ENCODE measurements at places on chromosomes 2 and 18.

- DNase-seq: peak; percentile 59
Measured at GRCh38 chr2:180728928-180729559, 251.4 kb upstream of the UBE2E3 start.

DNA sequence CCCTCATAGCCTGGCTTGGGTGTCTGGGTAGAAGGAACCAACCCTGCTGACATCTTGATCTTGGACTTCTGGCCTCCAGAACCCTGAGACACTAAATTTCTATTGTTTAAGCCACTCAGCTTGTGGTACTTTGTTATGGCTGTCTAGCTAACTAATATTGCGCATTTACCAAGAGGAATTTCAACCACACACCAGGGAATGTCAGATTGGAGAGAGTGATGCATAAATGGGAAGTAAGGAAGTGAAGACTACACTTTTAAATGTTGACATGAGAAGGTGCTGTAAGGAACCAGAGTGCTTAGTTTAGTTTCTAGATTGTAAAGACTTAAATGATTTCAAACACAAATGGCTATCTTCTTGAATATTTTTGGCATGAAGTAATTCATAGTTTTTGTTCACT, 98.9 kb upstream of the ITGB6 start:
- DNase-seq: no peak

DNA sequence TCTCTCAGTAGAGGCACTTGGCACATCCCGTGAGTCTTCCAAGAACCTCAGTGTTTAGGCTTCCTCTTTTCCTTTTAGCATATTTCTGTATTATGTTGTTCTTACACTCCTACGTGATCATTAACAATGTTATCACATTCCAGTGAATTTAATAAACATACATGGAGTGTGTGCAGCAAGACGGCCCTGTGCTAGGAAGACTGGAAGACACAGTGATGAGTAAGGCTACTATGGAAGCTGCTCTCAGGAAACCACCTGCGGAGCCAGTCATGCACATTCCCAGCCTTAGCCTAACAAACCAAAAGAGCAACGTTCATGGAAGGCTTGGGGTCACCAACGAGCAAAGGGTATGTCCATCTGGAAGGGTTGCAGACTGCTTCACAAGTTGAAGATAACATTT, 103.4 kb downstream of the ETAA1 start:
- no peak for DNase-seq

DNA sequence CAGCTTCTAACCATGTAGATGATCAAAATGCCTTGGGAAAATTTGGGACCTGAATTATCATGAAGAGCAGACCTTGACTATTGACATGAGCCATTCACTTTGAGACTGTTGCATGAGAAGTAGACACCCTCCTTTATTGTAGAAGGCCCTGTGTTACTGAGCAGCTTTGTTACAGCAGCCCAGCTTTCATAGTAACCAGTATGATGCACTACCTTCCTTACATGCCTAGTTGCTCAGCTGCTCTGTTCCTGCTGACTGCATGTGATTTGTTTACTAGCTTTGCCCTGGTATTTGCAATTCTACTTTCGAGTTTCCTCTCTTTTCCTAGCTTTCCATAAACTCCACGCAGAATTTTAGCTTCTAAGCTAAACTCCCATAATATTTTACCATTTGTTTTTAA, 11.2 kb upstream of the FN1 start:
- no peak for DNase-seq

DNA sequence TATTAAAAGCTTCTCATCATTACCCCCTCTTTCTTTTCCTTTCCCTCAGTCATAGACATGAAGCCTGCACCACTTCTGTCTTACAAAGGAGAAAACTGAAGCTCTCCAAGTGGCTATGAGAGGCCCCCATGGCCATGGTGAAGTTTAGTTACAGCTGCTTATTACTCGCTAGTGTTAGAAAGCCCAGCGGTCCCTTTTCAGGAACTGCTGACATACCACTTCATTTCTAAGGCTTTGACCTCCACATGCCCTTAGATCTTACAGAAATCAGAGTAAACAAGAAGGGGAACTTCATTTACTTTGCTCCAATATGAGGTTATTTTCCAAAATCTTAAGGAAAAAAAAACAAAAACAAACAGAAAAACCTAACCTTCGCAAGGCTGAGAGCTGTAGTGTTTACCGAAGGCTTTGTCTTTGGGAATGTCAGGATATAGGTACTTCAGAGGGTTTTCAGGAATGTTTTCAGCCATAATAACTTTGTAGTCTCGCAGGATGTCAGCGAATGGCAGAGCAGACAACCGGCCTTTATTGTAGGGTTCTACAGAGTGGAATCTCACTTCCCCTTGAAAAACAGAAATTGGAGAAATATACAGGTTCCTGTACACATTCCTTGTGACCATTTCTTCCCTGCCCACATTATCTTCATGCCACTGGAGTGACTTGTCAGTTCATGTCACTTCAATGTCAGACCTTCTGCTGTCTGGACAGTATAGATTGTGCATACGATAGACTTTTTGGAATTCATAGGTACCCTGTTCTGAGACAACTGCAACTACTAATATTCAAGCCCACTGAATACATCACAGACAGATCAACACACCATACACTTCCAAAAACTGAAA, 18.8 kb upstream of the STAT1 start:
- no peak for DNase-seq

- DNase-seq: no peak
Measured at GRCh38 chr2:101200676-101201075, 49.5 kb upstream of the TBC1D8 start.

DNA sequence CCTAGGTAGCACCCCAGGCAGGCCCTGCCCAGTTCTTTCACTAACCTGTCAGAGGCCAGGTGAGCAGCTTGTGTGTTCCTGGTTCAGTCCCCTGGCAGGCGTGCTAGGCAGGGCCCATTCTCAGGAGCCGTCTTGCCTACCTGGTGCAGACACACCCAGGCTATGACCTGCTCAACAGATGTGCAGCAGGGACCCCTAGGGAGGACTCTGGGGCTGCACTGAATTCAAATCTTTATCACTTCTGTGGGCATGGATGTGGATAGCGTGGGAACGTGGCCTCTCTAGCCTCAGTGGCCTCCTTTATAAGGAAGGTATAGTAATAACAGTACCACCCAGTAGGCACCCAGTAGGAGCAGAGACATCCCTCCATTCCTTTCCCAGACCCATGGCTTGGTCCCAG, 48.4 kb downstream of the PLEKHB2 start:
- DNase-seq: no peak

GRCh38 chr2:33213244-33213643, 263.2 kb upstream of the RASGRP3 start:
- DNase-seq: no peak

- DNase-seq: no peak
Measured at GRCh38 chr2:102420290-102420689, 2.7 kb upstream of the IL18RAP start.

DNA sequence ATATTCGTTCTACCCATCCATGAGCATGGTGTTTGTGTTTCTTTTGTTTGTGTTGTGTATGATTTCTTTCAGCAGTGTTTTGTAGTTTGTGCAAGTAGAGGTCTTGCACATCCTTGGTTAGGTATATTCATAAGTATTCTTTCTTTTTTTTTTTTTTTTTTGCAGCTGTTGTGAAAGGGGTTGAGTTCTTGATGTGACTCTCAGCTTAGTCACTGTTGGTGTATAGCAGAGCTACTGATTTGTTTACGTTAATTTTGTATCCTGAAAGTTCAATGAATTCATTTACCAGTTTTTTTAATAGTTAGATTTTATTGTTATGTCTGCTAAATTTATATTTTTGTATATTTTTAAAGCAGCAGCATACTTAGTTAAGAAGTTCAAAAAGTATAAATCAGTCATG, 834.4 kb upstream of the NRXN1 start:
- DNase-seq: no peak

GRCh38 chr18:79525556-79526467, 130.1 kb downstream of the NFATC1 start:
- no peak for DNase-seq

- no peak for DNase-seq
Measured at GRCh38 chr2:165766326-165766927, 27.6 kb downstream of the GALNT3 start.

DNA sequence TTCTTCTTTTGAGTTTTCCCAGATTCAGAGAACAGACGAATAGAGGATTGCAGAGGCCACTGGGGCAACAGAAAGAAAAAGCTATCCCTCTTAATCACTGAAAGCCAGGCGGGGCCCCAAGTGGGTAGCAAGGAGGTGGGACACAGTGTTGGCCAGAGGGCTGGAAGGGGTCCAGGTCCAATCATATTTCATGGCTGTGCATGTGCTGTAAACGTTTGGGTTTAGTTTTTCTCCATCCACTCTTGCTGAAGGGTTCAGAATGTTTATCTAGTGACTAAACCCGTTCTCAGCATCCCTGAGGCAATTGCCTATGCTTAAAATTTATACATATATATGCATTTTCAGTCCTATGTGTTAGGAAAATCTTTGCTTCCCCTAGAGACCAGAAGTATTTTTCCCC, 99.4 kb upstream of the EPHA4 start:
- no peak for DNase-seq

DNA sequence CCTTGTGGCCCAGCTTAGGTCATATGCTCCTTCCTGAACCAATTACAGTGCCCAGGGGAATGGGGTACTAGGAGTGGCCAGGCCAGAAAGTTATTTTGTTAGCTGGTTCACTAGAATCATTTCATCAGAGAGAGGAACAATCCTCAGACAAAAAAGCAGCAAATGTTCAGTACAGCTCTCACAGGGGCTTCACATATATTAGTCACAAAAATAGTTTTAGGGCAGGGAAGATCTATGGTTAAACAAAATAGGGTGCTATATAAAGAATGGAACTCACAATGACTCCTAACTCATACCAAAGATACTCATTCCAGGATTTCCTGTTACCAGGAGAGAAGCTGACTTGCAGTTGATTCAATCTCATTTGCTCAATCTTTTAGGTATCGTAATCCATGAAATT, 71.0 kb downstream of the CWC22 start:
- no peak for DNase-seq

- DNase-seq: no peak
Measured at GRCh38 chr2:68762665-68763064, 28.1 kb downstream of the ARHGAP25 start.

DNA sequence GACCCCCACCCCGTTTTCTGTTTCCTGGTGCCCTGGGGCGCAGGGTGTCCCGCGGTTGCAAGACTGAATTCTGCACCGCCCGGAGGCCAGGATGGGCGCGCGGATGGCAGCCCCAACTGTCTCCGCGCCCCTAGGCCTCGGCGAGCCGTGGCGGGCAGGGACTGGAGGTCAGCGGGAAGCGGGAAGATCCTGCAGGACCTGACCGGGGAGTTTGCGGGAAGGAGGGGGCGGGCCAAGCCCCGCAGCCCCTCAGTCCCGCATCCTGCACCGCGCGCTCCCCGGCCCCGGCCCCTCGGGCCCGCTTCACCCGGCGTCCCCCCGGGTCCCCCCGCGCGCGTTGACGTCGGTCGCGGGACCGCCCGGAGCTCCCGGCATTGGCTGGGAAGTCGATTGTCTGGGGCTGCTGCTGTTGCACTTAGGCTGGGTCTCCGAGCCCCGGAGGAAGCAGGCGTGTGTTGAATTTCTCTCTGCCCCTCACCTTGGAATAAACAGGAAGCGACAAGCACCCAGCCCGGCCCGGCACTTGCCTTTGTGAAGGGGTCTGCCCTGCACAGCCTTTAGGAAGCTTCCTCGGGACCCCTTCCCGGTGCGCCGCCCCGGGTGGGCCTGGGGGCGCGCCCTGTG, at the start of gene LDLRAD4:
Gene LDLRAD4, plus strand, starts transcription at position 393 of the 624 bp plus-strand sequence.
- DNase-seq: no peak

DNA sequence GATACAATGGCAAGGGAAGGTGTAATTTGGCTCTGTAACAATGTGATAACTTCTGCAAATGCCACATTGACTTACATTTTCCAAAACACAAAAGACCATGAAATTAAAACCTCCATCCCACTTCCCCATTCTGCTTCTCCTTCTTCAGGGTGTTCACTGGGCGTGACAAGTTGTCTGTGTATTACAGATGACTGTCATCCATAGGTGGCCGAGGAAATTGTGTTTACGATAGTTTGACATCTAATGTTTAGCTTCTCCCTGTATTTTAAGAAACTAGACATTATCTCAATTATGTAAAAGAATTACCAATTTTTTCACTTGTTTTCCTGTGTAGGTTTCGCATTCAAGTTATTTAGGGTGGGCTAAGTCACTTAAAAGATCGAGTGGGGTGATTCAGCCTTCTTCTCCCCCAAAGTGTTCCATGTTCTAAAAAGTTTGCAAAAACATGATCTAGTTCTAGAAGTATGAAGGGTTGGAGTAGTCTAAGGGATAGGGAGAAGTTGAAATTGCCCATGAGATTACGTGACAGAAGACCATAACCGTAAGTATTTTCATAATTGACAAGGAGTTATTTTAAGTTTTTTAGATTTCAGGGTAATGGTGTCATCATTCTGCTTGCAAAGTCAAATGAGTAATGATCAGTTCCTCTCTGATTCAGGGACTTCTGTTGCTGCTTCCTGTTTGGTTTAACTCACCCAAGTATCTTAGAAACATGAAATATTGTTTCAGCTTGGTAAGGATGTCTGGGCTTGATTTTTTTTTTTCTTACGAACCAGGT, 25.2 kb upstream of the CYTIP start:
- peak; percentile 74 for DNase-seq

- peak; percentile 15 for DNase-seq
Measured at GRCh38 chr18:23890589-23890988, 124.0 kb upstream of the TTC39C start.

DNA sequence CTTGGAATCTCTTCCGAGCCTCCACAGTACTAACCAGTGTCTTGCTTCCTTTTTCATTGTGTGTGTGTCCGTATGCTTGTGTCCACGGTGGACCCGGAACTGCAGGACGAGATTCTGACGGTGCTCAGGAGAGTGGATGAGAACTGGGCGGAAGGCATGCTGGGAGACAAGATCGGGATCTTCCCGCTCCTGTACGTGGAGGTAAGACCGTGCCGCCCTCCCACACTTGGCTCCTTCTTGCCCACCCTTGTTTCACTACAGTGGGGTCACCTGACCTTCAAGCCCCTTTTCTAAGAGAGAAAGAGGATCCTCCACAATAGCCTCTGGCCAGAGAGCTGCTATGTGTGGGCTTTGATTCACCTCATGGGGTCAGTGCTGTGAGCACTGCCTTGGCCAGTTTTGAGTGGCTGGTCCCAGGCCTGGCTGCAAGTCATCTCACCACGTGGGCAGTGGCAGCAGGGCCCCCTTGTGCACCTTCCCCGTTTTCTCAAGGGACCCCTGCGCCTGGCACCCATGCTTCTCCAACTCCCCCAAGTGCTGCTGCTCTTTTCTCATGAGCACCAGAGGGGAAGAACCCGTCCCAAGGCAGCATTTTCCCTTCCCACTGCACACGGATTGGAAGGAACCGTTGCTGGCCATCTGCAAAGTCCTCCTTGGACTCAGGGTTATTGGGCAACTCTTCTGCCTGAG, 242.1 kb downstream of the SEPTIN10 start:
- DNase-seq: no peak

GRCh38 chr18:57802213-57803102, 657 bp downstream of the ATP8B1 start:
- no peak for DNase-seq

DNA sequence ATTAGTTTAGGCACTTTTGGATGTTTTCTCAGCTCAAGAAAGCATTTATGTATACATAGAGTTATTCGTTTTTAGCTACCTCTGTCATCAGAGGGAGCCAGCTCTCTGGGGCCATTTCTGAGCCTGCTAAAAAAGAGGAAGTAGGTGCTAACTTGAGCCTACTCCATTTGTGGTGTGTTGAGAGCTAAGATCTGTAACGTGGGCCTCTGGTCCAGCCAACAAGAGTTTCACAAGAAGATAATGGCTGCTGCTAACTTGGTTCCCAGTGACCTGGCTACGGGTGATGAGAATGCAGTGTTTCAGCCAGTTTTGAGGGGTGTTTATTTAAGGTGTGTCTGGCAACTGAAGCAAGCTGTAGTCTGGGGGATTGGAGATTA, 182.5 kb downstream of the PRKCE start:
- DNase-seq: no peak

- DNase-seq: no peak
Measured at GRCh38 chr2:224284134-224284946, 117.6 kb downstream of the FAM124B start.

All from fibroblast of skin of left biceps (primary cell).